ENCODE measurements at places on chromosomes 2 and 18.
A peak's percentile ranks its signal among the peaks of the same experiment; 100 is the strongest.

DNA sequence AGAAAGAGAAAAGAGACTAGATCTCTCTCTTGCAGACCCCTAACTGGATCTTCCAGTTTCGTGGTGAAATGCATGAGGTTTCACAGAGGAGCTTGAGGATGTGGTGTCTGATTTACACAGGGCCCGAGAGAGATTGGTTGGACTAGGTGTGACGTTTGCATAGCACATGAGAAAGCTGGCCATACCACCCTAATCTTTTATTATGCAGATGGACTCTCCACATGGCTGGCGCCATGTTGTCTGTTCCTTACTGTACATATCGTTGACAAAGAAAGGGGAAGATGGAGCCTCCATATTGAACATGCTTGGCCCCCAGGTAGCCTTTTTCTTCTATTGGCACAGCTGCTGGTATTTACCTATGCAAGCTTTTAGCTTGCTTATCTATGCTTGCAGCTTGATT, 27.5 kb upstream of the PGAP1 start:
- no peak for DNase-seq

GRCh38 chr18:77749089-77749488, 499.4 kb downstream of the GALR1 start:
- peak; percentile 66 for DNase-seq

DNA sequence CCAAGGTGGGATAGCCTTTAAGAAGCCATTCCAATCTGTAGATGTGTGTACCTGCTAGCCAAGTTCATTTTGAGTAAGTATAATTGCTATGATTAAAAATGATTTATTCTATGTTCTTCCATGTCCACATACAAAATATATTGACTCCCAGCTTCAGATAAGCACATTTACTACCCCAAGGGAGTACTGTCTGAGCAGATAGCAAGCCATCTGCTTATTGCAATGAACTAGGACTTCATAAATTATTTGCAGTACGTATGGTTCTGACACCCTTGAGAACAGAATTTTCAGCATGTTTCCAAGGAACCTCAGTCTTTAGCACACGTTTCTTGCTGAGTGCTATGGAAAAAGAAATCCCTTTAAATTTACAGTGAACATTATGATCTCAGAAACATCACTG, 28.2 kb downstream of the ABCG5 start:
- DNase-seq = no peak

GRCh38 chr18:62399781-62400308, 74.7 kb downstream of the TNFRSF11A start:
- no peak for DNase-seq

GRCh38 chr18:57052173-57052572, 94.7 kb upstream of the BOD1L2 start:
- no peak for DNase-seq

- DNase-seq = no peak
Measured at GRCh38 chr18:74778191-74778847, 180.6 kb downstream of the ZNF407 start.

GRCh38 chr2:197879812-197880408, 75.5 kb downstream of the PLCL1 start:
- no peak for DNase-seq

GRCh38 chr2:178799305-178799704, 7.9 kb downstream of the TTN start:
- no peak for DNase-seq

- no peak for DNase-seq
Measured at GRCh38 chr18:8381821-8382459, 227.3 kb upstream of the RAB12 start.

GRCh38 chr2:166494140-166494624, at the start of gene SCN7A:
SCN7A (minus strand) TSS chr2:166494249; CDS start chr2:166477696, 16,553 bp downstream.
- peak; percentile 88 for DNase-seq

DNA sequence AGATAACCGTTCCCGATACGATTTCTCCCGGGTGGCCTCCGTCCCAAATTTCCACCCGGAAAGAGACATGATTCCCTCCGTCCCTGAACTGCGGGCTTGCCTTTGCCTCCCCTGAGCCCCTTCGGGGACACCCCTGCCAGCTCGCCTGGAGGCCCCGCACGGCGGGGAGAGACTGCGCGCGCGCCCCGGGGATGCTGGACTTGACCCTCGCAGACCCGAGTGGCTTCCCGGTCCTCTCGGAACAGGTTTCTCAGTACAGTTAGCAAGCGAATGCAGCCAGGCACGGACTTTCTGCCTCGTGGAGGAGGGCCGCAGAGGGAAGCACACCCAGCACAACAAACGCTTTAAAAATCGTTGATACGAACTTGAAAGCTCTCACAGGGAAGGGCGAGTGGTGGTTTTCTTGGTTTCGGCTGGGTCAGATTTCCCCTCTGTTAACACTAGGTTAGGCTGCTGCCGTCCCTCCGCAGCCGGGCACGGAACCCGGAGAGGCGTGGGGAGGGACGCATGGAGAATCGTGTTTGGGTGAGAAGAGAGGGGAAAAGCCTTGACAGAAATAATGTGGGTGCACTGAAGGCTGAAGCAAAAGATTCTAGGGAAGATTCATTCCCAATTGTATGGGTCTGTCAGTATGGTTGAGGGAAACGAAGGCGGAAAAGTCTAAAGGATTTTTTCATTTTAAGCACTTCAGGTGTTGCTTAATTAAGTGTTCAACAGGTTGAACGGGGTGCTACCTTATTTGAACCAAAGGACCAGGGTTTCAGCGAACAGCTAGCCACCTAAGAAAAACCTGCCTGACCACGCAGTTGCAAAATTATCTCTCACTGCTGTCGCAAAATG, 916 bp downstream of the TNFRSF11A start:
- DNase-seq = peak; percentile 60

- DNase-seq = no peak
Measured at GRCh38 chr18:77894060-77894459, 644.4 kb downstream of the GALR1 start.

- DNase-seq = no peak
Measured at GRCh38 chr2:225806105-225806504, 406.6 kb downstream of the NYAP2 start.

- DNase-seq = no peak
Measured at GRCh38 chr2:125424266-125424785, 1231.6 kb upstream of the GYPC start.

GRCh38 chr2:3246928-3247714, 130.5 kb downstream of the EIPR1 start:
- DNase-seq = no peak

GRCh38 chr2:39546937-39547336, 109.9 kb upstream of the MAP4K3 start:
- no peak for DNase-seq

- peak; percentile 83 for DNase-seq
Measured at GRCh38 chr2:27890924-27891672, 569 bp downstream of the BABAM2 start.

GRCh38 chr2:37507703-37508102, 163.3 kb downstream of the QPCT start:
- no peak for DNase-seq

Data from right forelimb (tissue), 1 donor.